Activated CD4-positive, alpha-beta T cell treated with anti-CD3 and anti-CD28 coated beads, Interleukin-2, amount 50 U/mL, for 4 hours (primary cell): ENCODE measurements at places on chromosomes 12 and 14.

DNA sequence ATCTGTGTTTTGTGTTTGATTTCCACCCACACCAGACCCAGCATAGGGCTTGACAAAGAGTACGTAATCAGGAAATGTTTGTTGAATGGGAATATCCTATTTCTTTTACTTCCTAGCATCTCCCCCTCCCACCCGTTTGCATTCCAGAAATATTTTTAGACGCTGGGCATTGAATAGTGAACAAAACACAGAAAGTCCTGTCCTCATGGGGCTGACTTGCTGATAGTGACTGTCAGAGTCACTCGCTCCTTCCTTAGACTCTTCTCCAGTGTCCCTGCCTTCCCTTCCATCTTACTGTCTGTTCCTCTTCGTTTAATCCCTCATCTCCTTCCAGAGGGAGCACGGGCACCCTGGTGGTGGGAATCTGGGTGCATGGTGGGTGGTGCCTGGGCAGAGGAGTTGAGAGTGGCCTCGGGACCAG lies 53.6 kb downstream of the SLC25A47 start:
- DNase-seq, result no peak

- DNase-seq, result no peak
Measured at GRCh38 chr14:42224053-42224888, 617.6 kb downstream of the LRFN5 start.

DNA sequence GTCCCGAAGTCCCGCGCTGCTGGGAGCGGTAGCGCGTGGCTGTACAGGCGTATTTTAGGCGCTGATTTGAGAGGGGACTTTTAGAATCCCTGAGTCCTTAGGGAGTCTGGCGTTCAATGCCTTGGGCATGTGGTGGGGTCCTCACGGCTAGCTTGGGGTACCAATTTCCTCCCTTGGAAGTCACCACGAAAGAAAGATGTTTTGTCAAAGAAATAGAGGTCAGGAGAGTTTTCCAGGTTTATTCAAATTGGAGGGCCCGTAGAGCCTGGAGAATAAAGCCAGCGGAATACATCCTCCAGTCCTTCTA lies 63.9 kb downstream of the KLHL28 start:
- no peak for DNase-seq

- peak; percentile 37 for DNase-seq
Measured at GRCh38 chr12:94603434-94604365, 46.7 kb downstream of the TMCC3 start.

GRCh38 chr12:97754306-97754705 lies 291.7 kb downstream of the RMST start:
- DNase-seq, result no peak

DNA sequence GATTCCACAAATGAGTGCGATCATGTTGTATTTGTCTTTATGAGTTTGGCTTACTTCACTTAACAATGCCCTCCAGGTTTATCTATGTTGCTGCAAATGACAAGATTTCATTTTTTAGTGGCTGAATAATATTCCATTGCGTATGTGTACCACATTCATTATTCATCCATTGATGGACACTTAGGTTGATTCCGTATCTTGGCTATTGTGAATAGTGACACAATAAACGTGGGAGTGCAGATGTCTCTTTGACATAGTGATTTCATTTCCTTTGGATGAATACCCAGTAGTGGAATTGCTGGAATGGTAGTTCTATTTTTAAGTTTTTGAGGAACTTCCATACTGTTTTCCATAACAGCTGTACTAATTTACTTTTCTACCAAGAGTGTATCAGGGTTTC lies 23.5 kb downstream of the AKAP6 start:
- DNase-seq, result no peak

DNA sequence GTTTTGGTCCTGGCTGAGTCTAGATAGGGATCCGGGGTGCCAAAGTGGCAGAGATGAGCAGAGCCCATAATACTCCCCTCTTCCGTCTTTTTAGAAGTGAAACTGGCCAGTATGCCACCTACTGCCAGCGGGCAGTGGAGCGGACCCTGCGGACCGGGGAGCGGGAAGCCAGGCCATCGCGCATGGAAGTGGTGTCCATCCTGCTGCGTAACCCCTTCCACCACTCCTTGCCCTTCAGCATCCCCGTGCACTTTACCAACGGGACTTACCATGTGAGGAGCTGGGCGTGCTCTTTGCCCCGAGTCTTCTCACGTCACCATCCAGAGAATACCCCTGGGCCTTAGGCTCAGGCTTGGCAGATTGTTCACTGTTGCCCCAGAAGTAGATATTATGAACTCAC lies 21.0 kb downstream of the PIGH start:
- DNase-seq, result no peak

DNA sequence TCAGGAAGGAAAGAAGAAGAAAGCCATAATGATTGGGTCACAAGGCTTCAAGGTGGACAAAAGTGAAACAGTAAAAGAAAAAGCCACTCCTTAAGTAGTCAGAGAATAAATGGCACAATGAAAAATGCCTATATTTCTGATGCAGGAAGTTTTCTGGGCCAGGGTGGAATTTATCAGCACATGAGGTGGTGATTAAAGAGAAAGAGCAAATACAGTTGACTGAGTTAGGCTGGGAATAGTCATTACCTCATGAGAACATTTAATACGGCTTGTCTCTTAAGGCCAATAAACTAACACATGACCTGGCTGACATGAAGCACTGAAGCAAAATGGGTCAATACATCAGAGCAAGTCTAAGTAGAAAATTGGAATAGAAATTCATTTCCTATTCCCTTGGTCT lies 499.7 kb downstream of the TMTC2 start:
- DNase-seq, result no peak

GRCh38 chr12:89461649-89462612 lies 62.7 kb downstream of the GALNT4 start:
- DNase-seq, result no peak

DNA sequence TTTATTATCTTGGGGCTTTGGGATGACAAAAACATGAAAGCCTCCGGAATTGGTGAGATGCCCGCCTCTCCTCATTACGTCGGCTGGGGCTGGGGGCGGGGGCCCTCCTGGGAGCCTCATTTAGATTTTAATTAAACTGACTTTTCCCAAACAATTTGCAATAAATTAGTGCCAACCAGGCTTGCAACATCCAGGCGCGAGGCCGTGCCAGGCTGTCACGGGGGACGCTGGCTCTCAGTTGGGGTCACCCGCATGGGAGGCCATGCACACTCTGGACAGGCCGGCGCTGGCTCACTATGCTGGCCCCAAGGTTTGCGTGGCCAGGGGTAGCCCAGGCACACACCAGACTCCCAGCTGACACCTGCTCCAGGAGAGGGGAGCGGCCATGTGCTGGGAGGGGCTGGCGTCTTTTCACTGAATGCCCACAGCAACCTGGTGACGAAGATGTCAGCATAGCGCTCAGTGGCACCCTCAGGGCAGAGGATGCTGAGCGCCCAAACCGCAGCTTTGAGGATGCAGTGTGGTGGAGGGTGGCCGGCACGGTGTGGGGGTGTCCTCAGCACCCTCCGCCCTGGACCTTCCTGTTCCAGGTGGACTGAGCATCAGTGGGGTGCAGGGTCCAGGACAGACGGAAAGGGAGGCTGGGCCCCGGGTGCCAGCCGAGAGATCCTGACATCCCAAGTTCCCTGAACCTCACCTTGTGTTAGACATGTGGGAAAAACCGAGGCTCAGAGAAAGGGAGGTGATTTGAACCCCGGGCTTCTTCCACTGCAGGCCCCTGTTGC lies 190.8 kb upstream of the C14orf180 start:
- DNase-seq, result no peak

- DNase-seq, result no peak
Measured at GRCh38 chr14:49294621-49295148, 291.5 kb downstream of the RPS29 start.

DNA sequence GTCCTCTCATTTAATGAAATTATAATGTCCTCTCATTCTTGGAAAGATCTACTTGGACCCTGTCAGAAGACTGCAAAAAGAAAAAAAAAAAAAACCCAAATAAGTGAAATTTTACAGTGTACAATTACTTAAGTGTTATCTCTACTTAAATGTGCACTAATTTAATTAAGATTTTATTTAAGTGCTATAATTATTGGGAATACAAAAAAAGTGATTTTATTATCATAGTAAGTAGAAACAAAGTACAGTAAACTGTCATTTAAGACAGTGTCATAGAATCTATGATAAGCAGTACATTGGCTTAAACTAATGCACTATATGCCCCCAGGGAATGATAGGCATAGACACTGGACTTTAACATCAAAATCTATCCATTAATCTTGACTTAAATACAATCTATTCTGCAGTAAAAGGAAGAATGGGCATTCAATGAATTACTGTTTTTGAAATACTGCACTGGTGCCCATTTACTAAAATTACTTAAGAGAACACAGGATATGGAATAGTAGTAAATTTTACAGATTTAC lies 23.3 kb downstream of the INSM2 start:
- DNase-seq, result no peak

DNA sequence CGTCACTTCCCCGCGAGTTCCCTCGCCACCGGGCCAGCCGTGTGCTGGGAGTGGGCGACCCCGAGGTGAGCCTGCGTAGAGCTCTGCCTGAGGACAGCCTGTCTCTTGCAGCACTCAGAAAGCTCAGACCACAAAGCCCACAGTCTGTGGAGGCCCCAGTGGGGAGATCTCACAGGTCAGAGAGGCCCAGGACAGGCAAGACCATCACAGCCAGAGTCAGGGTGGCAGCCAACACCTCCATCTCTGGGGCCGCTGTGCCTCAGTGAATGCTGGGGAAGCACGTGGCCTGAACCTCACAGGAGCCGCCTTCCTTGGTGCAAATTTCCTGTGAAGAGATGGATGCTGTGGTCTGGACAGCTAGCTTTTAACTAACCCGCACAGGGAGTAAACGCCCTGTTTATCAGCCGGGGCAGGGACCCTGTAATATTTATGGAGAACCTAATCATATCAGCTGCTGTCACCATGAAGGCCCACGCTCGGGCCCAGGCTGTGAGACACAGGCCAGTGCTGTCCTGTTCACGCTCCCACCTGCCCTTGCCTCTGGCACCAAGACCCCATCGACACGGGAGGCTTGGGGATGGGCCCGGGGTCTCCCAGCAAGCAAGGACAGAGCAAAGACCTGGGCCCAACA lies 56.9 kb downstream of the CDC42BPB start:
- DNase-seq, result no peak

GRCh38 chr12:77372026-77372425 lies 306.7 kb upstream of the E2F7 start:
- no peak for DNase-seq

DNA sequence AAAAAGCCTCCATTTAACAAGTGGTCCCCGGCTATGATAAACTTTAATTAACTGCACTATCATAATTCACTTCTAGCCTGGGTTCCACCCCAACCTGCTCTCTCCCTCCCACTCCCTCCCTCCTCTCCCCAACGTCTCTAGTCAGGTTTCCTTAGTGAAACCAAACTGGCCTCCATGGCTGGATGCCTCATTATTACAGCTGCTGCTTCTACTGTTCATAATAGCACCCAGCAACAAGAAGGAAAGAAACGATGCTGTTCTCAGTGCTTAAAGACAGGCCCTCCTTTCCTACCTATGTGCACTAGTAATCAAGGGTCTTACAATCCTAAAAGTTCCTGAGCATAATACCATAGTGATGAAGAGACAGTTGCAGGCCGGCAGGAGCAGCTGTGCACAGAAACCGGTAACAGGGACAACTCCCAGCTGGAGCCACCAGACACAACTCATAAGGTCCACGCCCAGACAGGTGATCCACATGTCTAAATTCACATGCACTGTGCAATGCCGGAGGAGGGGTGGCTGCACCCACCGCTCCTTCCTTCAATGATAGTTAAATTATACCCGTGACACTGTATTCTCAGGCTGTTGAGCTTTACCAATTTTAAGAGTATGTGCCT lies 6.2 kb downstream of the IRF2BPL start:
- DNase-seq, result no peak

GRCh38 chr14:58513272-58513671 lies 85.8 kb downstream of the KIAA0586 start:
- DNase-seq, result no peak

- no peak for DNase-seq
Measured at GRCh38 chr12:65355461-65355860, 77.0 kb downstream of the MSRB3 start.

GRCh38 chr12:77584860-77585259 lies 245.8 kb upstream of the NAV3 start:
- no peak for DNase-seq

- no peak for DNase-seq
Measured at GRCh38 chr12:18676996-18677588, 60.7 kb downstream of the PLCZ1 start.

- DNase-seq, result no peak
Measured at GRCh38 chr12:53344487-53344823, 8.3 kb upstream of the SP7 start.

GRCh38 chr12:65595016-65595560 lies 229.2 kb upstream of the HMGA2 start:
- DNase-seq, result no peak

- no peak for DNase-seq
Measured at GRCh38 chr12:21583587-21583986, 21.1 kb downstream of the GYS2 start.

- DNase-seq, result no peak
Measured at GRCh38 chr14:92970271-92970670, 47.3 kb downstream of the CHGA start.

- no peak for DNase-seq
Measured at GRCh38 chr12:53626702-53627169, 554 bp upstream of the ATF7 start.

DNA sequence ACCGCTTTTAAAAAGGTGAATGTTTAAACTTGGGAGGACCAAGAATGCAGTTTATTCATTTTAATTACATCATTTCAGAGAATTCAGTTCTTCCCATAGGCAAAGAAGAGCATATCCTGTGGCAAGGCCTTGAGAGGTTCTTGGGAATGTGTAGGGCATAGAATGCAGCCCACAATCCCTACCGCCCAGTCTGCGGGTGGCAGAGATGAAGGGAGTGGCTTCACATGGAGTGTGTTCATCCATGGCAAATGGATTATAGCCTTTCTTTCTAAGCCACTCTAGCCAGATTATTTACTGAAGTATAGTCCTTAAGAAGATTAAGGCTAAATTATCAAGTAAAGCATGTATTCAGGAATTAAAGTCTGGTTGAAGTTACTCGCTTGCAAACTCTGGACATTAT lies 97.4 kb downstream of the TSPAN8 start:
- no peak for DNase-seq

- no peak for DNase-seq
Measured at GRCh38 chr14:68413509-68413908, 379.4 kb downstream of the ZFP36L1 start.

GRCh38 chr12:52351196-52352059 lies 15.9 kb downstream of the KRT85 start:
- peak; percentile 30 for DNase-seq

DNA sequence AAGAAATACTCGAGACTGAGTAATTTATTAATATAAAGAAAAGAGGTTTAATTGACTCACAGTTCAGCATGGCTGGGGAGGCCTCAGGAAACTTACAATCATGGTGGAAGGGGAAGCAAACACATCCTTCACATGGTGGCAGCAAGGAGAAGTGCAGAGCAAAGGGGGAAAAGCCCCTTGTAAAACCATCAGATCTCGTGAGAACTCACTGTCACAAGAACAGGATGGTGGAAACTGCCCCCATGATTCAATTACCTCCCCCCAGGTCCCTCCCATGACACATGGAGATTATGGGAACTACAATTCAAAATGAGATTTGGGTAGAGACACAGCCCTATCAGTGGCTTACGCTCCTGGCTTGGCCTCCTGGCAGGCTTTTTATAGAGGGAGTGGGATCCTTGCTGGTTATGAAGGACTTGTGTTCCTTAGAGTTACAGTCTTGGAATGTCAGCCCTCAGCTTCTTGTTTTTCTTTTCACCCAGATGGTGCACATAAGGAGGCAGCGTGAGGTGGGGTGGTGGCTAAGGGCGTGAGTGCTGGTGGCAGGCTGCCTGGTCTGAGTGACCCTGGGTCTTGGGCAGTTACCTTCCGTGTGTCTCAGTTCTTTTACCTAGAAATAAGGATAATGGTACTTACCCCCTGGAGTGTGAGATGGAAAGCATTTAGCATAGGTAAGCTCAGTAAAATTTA lies 25.7 kb downstream of the TRAF3 start:
- DNase-seq, result no peak
